ENCODE measurements at places on chromosomes 7 and 10.

- no peak for DNase-seq
Observed at GRCh38 chr7:35975851-35976454, 175.1 kb downstream of the SEPTIN7 start.

GRCh38 chr7:117032810-117033209 is 79.5 kb downstream of the ST7 start:
- DNase-seq = no peak

DNA sequence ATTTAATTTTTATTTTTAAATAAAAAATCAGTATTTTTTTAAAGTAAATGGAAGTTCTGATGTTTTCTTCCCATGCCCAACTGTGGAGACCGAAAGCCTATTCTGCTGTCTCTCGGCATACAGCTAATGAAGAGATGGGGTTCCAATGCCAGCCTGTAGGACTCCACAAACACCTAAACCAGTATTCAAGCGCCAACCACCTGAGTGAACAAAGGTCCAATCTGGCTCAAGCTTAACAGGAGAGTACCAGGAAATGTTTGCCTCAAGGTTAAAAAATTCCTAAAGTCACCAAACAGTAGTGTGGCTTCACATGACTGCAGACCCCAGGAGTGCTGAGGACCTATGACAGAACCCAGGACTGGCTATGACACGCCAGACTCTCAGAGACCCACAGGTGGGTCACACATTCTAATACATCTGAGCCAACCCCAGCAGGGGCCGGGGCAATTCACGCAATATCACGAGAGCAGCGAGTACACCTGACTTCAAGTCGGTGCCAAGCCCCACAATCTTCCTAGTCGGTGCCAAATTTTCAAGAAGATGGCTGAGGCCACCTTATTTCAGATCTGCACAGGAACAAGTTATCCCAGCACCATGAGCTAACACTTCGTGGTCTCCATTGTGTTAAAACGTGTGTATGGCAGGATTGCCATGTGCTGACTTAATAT is 31.6 kb downstream of the KIAA1549 start:
- no peak for DNase-seq

DNA sequence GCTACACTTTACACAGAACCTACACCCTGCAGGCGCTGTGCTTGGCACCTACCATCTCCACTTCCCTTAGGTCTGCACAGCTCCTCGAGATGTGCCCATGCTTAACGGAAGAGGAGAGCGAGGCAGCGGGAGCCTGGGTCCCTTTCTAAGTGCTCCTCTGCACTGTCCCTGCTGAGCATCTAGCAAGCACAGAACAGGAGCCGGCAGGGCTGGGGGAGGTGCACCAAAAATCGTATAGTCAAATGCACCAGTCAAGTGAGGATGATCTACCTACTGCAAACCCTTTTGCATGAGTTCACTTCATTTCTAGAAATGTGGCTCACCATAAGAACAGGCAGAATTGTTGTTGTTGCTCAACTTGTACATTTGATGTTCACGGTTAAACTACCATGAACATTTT is 267.7 kb downstream of the TNS3 start:
- no peak for DNase-seq

DNA sequence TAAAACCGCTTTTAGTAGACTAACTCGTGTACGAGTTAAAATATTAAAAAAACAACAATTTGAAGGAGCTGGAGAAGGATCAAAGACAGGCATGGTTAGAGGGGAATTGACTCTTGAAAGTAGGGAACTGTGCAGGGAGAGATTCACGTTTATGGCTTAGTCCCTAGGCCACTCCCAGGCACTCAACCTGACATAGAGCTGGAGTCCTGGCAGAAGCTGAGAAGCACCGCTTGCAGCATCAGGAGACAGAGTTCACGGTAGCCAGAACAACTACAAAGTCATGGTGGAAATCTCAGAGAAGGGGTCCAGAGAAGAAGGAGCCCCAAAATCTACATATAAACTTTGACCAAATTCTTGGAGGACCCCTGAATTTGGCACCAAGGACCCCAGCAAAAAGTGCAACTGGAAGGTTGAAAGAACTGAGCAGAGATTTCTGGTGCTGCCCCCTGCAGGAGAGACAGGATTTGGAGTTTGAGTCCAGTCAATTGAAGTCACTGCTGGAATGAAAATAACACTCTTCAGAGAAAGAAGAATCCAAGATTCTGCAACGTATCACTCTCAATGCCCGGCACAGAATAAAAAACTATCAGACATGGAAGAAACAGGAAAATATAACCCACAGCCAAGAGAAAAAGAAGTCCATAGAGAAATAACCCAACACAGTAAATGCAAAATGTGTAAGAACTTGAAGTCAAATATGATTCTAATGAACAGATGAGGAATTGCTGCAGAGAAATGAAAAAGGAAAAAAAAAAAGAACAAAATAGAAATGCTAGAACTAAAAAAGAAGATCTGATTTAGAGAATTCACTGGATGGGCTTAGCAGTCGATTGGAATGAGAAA is 493.3 kb upstream of the PODXL start:
- no peak for DNase-seq
